ENCODE measurements at places on chromosomes 16 and 17. TPM values are rescaled to one million over a fixed set of nuclear protein-coding genes. Genes with fewer than 3 reads are reported as not detected.

- no peak for DNase-seq
Observed at GRCh38 chr17:58121925-58122324, 26.3 kb upstream of the OR4D1 start.

DNA sequence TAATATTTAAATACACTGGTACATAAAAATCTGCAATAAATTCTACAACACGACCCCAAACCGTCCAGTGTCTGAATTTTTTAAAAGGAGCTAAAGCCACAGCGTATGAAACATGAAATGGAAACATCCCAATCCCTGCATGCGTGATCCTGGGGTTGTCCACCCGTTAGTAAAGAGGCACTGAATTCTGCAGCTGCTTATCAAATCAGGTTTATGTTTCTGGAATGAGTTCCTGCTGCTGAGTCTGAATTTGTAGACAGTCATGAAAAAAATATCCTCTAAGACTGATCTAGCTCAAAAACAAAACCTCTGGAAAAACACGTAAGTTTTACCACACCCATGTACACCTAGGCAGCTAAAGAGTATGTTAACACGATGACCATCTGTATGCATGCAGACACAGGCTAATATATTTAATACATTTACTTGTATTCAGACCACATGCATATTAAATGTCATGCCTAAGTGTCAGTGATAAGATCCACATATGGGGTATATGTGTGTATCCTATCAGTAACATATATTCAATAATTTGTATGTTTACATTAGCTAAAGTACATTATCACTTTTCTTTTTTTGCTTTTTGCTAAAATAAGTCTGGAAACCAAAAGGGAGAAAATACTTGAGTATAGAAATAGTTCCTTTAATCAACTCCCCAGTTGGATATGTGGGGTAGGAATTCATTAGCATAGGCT, 420.5 kb upstream of the PSMD7 start:
- no peak for DNase-seq

- DNase-seq: no peak
Observed at GRCh38 chr16:48110000-48110399, 45.8 kb downstream of the ABCC12 start.

DNA sequence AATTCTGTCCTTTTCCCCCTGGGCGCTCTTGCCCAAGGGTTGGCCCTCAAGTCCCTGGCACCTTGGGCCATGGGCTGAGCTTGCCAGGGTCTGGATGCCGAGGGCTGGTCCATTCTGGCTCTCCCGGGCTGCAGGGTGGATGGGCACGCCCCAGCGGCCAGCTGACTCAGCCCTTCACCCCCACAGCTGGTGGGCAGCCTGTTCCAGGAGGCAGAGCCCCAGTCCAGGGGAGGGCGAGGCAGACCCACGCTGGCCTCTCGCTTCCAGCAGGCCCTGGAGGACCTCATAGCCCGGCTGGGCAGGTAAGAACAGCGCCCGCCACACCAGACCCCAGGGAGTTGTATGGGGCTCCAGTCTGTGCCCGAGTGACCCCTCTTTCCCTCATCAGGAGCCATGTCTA, 15.0 kb downstream of the MYO15B start:
- no peak for DNase-seq

DNA sequence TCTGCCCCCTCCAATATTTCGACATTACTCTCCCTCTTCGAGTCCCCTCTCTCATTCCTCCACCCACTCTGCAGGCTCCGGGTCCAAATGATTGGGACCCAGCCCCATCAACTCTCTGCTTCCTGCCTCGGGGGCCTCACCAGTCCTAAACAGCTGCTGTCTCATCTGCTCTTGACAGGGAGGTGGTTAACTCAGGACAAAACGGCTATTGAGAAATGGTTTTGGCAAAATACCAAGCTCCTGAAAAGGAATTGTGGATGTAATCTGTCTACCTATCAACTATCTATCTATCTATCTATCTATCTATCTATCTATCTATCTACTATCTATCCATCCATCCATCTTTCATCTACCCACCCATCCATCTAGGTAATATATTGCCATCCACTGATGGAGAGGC, 2.2 kb downstream of the CD300H start:
- no peak for DNase-seq

DNA sequence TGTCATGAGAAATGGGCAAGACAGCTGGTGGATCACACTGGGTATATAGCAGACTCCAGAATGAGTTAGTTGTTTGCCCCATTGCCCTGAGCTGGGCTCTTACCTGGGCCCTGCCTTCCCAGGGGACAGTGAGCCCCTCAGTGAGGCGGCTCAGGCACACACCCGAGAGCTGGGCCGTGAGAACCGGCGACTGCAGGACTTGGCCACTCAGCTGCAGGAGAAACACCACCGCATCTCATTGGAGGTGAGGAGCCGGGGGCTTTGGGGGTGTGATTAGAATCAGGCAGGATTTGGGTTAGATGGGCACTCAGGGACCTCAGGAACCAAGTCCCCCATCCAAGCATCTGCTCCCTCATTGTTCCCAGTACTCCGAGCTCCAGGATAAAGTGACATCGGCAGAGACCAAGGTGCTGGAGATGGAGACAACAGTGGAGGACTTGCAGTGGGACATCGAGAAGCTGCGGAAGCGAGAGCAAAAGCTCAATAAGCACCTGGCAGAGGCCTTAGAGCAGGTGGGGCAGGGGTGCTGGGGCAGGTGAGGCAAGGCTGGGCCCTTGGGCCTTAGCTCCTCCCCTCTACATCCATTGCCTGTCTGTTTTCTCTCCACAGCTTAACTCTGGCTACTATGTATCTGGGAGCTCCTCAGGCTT, 2.8 kb downstream of the RNF40 start:
- no peak for DNase-seq

TSPOAP1 gene
- total RNA-seq: 0.87 TPM

- DNase-seq: no peak
Observed at GRCh38 chr17:37478187-37478586, 11.5 kb upstream of the DUSP14 start.

KRTAP1-5 gene
- not detected for total RNA-seq

DNA sequence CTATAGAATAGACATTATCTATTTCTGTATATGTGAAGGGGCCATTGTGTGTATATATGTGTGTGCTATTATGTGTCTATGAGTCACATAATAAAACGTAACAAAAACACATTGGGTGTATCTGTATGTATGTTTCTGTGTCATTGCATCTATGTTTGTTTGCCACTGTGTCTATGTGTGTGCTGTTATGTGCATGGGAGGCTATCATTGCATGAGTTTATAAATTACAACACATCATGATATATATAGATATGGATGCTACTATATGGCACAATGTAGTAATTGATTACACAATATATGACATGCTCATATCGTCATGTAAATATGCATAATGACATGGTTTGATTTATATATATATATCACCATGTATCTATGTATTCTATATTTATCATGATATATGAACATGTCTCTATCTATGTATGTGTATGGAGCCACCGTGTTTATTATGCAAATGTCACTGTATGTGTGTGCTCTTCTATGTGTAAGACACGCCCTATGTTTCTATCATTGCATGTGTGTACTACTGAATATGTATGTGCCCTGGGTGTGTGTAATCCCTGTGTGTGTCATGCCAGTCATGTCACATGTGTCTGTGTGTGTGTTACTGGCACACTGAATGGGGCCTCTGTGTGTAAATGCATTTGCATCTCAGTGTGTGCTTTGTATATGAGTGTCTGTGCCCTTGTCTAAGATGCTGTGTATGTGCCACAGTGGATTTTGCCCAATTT, 1.4 kb upstream of the TSPOAP1 start:
- no peak for DNase-seq
